ENCODE measurements at places on chromosomes 5 and 9. TPM values are rescaled to one million over a fixed set of nuclear protein-coding genes. Genes with fewer than 3 reads are reported as not detected.

DNA sequence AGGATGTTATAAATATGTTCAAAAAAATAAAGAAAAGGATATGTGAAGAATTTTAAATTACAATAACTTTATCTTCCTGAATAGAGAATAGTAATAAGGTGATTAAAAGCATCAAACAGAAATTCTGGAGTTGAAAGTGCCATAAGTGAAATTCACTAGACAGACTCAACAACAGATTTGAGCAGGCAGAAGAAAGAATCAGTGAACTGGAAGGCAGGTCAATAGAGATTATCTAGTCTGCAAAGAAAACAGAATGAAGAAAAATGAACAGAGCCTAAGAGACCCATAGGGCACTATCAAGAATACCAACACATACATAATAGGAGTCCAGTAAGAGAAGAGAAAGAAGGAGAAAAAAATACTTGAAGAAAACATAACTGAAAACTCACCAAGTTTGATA lies 162.1 kb downstream of the ROR2 start:
- no peak for DNase-seq

DNA sequence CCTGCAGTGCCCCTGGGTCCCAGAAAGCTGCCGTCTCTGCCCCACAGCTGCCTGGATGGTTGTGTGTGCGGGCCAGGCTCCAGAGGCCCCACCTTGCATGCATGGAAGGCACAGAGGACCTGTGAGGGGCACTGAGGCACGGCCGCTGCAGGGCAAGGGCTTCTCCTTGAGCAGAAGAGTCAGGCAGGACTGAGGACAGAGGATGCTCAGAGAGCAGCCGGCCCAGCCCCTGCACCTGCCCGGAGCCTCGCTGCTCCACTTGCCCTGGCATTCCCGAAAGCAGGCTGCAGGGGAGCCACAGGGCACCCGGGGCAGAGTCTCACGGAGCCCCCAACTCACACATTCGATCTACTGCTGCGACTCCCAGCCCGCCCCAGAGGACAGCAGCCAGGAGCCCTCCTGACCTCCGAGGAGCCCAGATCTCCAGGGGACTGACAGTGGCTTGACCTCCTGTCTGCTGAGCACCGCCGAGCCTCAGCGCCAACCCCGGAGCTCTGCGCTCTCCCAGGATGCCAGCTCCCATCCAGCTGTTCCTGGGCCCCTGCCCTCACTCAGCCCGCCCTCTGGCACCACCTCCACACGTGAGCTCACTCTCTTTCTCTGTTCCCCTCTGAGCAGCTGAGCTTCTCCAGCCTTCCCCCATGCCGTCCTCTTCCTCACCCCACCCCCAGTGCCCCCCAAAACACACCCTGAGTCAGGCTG lies 95.0 kb downstream of the KCNT1 start:
- no peak for DNase-seq

DNA sequence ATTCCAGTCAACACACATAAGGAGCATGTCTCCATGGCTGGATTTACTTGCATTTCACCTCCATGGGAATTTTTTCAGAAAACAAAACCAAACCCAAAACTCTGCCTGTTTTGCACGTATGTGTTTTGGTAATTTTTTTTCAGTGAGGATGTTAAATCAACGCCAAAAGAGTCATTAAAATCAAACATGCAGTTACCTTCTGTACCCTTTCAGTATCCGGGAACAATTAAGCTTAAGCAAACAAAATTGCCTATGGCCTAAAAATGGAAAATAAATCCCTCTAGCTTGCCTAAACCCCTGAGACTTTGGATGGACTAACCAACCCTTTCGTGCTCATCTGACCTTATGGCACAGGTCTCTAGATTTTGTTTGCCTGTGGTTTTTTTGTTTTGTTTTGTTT lies 209.2 kb upstream of the KLF4 start:
- DNase-seq, result no peak

DNA sequence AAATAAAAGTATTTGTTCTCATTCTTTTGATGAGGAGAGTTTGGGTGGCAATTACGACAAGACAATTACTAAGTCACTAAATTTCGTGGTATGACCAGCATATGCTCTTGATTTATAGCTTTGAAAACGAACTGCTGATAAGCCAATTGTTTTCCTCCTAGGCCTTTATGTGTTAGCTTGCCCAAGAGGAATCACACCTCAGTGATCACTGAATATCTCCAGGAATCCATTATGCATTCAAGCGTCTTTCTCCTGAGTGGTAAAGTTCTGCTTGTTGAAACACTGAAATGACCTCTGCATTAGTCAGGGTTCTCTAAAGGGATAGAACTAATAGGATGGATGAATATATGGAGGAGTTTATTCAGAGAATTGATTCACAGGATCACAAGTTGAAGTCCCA lies 677.7 kb upstream of the MEF2C start:
- DNase-seq, result no peak

GRCh38 chr5:16544607-16545374 lies 72.0 kb downstream of the RETREG1 start:
- no peak for DNase-seq

GRCh38 chr9:136138566-136138965 lies 19.9 kb upstream of the TMEM250 start:
- DNase-seq, result no peak

CDKN2B gene
- 19.9 TPM for polyA plus RNA-seq

DNA sequence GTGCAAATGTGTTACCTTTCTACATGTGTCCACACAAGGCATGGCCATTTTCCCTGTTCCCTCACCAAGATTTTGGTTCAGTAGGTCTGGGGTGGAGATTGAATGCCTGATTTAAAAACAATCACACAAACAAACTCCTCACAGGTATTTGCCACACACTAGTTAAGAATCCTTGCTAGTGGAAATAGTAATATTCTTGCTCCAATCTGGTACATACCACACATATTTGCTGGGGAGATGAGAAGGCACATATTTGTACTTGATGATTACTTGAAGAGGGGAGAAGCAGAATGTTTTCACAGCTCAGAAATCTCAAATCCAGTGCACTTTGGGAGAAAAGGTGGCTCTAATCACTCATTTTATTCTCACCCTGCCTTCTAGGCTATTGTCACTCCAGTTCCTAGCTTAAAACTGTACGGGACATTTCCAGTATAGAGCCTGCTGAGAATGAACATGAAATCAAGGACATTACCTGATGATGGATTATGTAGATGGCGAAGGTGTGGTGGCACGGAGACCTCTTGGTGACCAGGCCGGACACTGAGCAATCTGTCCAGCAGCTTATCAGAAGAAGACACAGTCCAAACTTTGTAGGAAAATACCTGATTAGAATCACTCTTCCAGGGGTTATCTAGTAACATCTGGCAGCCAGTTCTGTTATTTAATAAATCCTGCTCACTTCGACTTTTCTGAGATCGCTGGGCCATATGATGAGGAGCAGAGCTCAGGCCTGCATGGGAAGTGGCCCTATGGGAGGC lies 116.1 kb upstream of the IL6ST start:
- no peak for DNase-seq

DNA sequence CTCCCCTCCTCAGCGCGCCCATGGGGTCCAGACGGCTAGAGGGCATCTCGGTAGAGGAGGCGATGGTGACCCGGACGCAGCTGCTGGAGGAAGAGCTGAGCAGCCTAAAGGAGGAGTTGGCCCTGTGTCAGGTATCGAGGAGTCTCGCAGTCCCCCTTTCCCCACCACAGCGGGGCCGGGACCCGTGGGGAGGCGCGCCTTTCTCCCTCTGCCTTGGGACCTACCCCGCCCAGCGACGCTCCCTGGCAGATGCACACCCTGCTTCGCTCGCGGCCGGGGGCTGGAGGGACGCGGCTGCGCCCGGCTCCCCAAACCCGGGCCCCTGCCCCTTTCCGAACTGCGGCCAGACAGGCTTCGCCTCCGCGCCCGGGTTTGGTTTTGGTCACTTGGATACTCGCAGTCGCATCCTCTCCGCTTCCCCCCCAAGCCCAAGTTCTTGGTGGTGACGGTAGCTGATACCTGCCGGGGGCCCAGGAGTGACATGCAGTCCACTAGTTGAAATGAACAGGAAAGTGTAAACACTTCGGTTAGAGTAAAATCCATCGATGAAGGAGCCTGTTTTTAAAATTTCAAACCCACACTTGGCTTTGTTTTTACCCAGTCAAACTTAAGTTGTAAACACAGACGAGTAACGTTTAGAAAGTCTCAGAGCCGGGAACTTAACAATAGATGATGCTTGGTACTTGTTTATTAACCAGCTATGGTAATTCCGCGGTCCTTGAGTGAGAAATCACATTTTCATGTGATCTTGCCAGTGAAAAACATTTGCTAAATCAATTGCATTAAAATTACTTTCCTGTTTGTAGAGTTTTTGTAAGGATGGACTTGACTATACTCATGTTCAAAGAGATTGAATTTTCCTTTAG lies 688 bp downstream of the CNTLN start:
- no peak for DNase-seq

- DNase-seq, result peak; percentile 17
These were observed 110.0 kb downstream of the LURAP1L start for GRCh38 chr9:12884736-12885395.

CATSPER3 gene
- polyA plus RNA-seq, result 0.10 TPM

GRCh38 chr9:87475463-87475862 lies 22.2 kb upstream of the DAPK1 start:
- no peak for DNase-seq

- DNase-seq, result no peak
These were observed 1125.0 kb upstream of the DMAC1 start for GRCh38 chr9:8924562-8924961.

GRCh38 chr5:53403758-53404157 lies 76.7 kb upstream of the FST start:
- DNase-seq, result no peak

GRCh38 chr9:651371-651770 lies 190.1 kb upstream of the DMRT1 start:
- DNase-seq, result no peak

GRCh38 chr9:120882935-120883607 lies 6.1 kb upstream of the PHF19 start:
- no peak for DNase-seq

GRCh38 chr5:10288592-10289219 lies 19.0 kb downstream of the CMBL start:
- no peak for DNase-seq

GRCh38 chr5:135954899-135955298 lies at the start of gene LECT2:
LECT2 (minus strand) TSS chr5:135954983; CDS start chr5:135954833, 150 bp downstream.
- DNase-seq, result no peak

DNA sequence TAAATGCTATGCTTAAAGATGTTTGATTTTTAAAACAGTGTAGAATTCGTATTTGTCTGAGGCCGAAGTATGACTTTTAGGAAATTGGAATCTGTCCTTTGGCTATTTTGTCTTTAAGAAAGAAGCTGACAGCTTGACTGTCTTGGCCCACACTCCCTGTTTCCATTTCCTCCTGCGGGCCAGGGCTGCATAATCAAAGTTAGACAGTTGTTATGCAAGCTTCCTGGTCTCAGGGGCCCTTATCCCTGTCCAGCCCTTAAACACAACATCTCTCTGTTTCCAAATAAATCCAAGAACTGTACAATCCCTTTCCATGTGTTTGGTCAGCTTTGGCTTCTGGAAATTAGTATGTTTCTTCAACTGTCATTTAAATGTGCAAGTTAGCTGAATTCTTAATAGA lies 54.6 kb upstream of the ECM2 start:
- DNase-seq, result no peak

DNA sequence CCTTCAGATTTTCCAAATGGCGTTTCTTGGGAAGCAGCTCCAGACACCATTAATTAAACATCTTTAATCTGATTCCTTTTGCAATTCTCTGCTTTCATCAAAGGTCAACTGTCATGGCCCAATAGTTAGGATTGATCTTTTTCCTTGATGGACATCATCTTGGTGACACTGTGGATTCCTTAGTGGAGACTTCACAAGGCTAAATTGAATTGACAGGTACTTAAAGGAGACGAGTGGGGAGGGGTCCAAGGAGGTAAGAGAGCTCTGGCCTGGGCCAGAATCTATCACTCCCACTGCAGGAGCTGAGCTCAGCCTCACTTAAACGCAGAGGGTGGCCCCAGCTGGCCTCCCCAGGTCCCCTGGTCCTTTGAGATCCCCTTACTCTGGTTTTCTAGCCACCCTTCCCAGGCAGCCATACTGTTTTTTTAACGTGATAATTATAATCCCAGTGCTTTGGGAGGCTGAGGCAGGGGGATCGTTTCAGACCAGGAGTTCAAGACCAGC lies 9.9 kb upstream of the HMCN2 start:
- no peak for DNase-seq

DNA sequence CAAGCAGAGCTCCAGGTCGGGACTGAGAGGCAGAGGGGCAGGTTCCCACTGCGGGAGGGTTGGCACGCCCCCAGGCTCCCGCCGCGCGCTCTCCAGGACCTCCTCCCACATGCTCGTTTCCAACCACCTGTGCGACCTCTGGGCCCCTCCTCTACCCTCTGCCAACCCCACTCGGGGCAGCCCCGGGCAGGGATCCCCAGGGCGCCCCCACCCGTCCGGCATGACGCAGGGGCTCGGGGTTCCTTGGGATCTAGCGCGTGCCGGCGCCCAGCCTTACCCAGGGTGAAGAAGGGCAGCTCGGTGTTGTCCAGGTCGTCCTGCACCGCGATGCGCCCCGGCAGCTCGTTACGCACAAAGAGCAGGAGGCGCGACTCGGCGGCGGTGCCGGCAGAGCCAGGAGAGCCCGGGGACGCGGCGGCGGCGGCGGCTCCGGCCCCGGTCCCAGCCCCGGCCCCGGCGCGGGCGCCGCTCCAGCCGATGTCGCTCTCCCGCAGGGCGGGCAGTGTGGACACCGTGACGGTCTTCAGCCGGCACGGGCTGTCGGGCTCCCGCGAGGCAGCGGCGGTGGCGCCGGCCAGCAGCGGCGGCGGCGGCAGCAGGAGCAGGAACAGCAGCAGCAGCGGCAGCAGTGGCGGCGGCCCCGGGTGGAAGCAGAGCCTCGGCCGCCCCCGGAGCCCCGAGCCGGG lies 494 bp downstream of the ASTN2 start:
- no peak for DNase-seq

DNA sequence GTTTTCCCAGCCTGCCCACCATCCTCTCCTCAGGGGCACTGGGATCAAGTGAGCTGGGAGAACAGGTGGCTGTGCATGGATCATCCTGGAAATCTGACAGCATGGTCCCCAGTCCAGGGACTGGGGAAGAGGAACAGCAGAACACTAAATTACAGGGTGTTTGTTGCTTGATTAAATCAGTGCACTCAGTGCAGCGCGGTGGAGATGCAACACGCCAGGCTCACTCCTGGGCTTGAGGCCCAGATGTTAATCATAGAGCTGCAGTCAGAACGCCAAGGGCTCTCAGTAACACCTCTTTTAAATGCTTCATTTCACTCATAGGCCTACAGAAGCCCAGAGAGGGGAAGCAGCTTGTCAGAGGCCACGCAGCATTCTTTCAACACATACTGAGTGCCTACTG lies 14.2 kb upstream of the LARP1 start:
- DNase-seq, result no peak

DNA sequence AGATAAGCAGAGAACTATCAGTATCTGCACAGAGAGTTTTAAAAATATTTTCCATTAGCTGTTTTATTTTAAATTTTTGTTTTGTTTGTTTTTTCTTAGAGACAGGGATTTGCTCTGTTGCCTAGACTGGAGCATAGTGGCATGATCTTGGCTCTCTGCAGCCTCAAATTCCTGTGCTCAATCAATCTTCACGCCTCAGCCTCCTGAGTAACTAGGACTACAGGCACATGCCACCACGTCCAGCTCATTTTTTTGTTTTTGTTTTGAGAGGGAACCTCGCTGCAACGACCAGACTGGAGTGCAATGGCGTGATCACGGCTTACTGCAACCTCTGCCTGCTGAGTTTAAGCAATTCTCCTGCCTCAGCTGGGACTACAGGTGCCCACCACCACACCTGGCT lies 138.2 kb upstream of the LPAR1 start:
- DNase-seq, result no peak

GRCh38 chr5:141669520-141669919 lies 12.5 kb downstream of the ARAP3 start:
- no peak for DNase-seq
